ENCODE measurements at places on chromosomes 4 and X.

DNA sequence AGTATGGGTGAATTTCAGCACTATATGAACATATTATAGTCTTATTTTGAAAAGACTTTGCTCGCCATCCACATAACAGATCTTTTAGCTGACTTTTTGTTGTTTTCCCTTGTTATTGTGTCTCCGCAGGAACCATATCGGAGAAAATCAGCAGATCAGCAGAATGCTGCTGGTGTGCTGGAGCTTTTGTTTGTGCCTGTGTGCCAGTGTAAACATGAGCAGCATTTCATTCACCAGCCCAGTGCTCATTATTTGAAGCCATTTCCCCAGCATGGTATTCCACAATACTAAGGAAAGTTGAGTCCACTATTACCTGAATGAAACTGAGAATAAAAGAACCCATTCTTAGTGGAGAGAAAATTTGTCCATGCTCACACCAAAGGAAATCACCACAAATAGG, 261.8 kb upstream of the ARX start:
- H3K4me3 ChIP-seq, result no peak overlapping the region
- no peaks in the 10 kb centered on the region for H3K4me1 ChIP-seq
- H3K27me3 ChIP-seq, result no peaks in the 10 kb centered on the region

DNA sequence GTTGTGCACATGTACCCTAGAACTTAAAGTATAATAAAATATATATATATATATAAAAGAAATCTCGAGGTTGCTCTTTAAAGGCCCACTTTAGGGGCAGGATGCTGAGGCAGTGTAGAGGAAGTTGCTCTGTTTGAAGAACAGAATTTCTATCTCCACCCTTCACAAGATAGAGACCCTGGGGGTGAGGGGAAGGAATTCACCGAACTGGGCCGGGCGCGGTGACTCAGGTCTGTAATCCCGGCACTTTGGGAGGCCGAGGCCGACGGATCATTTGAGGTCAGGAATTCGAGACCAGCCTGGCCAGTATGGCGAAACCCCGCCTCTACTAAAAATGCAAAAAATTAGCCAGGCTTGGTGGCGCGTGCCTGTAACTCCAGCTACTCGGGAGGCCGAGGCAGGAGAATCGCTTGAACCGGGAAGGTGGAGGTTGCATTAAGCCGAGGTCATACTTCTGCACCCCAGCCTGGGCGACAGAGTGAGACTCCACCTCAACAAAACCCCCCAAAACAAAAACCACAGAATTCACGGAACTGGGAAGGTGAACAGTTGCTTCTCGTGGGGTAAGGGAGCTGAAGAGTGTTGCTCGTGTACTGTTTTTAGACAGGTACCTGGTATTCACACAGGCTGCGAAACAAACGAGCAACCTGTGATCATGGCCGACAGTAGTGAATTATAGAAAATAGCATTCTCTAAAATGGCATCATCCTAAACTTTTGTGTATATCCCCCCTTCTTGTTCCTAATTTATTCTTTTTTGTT, 6.2 kb downstream of the PLAC8 start:
- no peak for DNase-seq
- no peak overlapping the region for H3K4me3 ChIP-seq
- H3K27ac ChIP-seq, result peak overlapping the region; percentile 85
- peaks cover 16% of the 10 kb centered on the region for H3K4me1 ChIP-seq
- no peaks in the 10 kb centered on the region for H3K36me3 ChIP-seq

GRCh38 chr4:102815981-102816380, 11.4 kb downstream of the UBE2D3 start:
- DNase-seq, result no peak
- peaks cover 100% of the 10 kb centered on the region for H3K4me1 ChIP-seq
- H3K27me3 ChIP-seq, result no peaks in the 10 kb centered on the region
- no peak overlapping the region for H3K27ac ChIP-seq

DNA sequence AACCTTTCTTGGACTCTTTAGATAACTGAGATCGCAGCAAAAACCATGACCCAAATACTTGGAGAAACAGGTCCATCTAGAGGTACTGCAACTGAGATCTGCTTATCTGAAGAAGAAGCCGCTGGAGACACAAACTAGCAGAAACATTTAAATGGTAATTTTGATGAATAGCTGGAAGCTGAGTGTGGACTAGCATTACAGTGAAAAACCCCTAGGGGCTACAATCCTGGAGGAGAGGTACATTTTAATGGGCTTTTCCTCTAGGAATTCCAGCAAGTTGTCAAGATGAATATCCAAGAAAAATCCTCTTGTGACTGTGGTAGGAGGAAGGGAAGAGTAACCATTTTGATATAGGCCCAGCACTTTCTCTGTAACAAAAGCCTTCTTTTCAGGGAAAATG, 592.5 kb upstream of the GRIA3 start:
- H3K4me1 ChIP-seq, result no peaks in the 10 kb centered on the region
- no peak overlapping the region for H3K27ac ChIP-seq
- no peak for DNase-seq

DNA sequence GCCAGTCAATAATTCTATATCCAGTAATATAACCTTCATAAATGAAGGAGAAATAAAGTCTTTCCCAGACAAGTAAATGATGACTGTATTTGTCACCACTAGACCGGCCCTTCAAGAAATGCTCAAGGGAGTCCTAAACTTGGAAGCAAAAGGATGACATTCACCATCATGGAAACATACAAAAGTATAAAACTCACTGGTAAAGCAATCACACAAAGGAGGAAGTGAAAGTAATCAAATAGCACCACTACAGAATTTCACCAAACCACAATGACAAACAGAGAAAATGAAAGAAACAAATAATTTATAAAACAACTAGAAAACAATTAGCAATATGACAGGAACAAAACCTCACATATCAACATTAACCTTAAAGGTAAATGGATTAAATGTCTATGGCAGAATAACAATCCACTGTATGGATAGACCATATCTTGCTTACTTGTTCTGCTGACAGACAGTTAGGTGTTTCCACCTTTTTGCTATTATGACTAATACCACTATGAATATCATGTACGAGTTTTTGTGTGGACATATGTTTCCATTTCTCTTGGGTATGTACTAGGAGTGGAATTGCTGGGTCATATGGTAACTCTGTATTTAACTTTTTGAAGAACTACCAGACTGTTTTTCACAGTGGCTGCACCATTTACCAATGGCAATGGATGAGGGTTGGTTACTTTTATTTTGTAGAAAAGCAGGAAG, 44.9 kb downstream of the NAT8L start:
- no peak for DNase-seq
- H3K36me3 ChIP-seq, result no peaks in the 10 kb centered on the region
- no peaks in the 10 kb centered on the region for H3K4me1 ChIP-seq
- H3K4me3 ChIP-seq, result no peak overlapping the region
- no peaks in the 10 kb centered on the region for H3K27me3 ChIP-seq

- no peak for DNase-seq
- H3K27me3 ChIP-seq, result no peaks in the 10 kb centered on the region
- peak overlapping the region; percentile 100 for H3K27ac ChIP-seq
- no peaks in the 10 kb centered on the region for H3K36me3 ChIP-seq
- peaks cover 26% of the 10 kb centered on the region for H3K4me1 ChIP-seq
Observed at GRCh38 chr4:184476695-184477094, 2.3 kb upstream of the IRF2 start.

DNA sequence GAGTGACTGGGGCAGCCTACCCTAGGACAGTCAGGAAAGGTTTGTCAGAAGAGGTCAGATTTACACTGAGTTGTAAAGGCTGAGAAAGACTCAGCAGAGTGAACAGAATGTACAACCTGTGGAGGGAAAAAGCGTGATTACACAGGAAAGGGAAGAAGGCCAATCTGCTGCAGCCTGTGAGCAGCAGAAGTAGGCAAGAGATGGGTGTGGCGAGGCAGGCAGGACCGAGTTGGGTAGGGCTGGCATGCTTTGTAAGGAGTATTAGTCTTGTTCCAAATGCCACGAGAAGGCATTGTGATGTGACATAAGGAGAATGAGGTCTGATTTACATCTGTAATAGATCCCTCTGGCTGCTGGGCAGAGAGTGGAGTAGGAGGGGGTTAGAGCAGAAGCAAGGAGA, 12.6 kb downstream of the SGMS2 start:
- no peaks in the 10 kb centered on the region for H3K27me3 ChIP-seq
- no peaks in the 10 kb centered on the region for H3K4me1 ChIP-seq
- H3K36me3 ChIP-seq, result no peaks in the 10 kb centered on the region
- no peak overlapping the region for H3K4me3 ChIP-seq

DNA sequence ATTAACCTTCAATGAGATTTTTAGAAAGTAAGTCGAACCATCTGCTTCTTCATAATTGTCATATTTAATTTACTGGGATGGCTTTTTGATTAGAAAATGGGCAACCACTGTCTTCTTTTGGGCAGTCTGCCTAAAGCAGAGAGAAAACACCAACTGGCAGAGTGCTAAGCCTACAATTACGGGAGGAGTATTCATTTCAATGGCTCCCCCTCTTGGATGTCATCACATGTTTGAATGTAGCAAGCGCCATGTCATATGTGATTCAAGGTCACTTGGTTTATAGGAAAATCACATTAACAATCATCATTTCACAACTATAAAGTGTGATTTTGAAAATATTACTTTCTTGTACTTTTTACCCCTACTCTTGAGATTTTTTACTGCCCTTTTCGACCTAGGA, 261.9 kb downstream of the FRMPD4 start:
- H3K36me3 ChIP-seq, result no peaks in the 10 kb centered on the region
- H3K27ac ChIP-seq, result no peak overlapping the region
- H3K4me3 ChIP-seq, result no peak overlapping the region
- H3K4me1 ChIP-seq, result no peaks in the 10 kb centered on the region
- no peaks in the 10 kb centered on the region for H3K27me3 ChIP-seq

GRCh38 chrX:155048977-155049619, 21.8 kb downstream of the CMC4 start:
- no peaks in the 10 kb centered on the region for H3K27me3 ChIP-seq
- H3K27ac ChIP-seq, result no peak overlapping the region
- no peaks in the 10 kb centered on the region for H3K36me3 ChIP-seq
- H3K4me1 ChIP-seq, result no peaks in the 10 kb centered on the region
- DNase-seq, result peak; percentile 59

GRCh38 chr4:119100655-119101054, 35.0 kb upstream of the MYOZ2 start:
- no peaks in the 10 kb centered on the region for H3K4me1 ChIP-seq
- no peaks in the 10 kb centered on the region for H3K27me3 ChIP-seq
- H3K4me3 ChIP-seq, result no peak overlapping the region
- no peak for DNase-seq

DNA sequence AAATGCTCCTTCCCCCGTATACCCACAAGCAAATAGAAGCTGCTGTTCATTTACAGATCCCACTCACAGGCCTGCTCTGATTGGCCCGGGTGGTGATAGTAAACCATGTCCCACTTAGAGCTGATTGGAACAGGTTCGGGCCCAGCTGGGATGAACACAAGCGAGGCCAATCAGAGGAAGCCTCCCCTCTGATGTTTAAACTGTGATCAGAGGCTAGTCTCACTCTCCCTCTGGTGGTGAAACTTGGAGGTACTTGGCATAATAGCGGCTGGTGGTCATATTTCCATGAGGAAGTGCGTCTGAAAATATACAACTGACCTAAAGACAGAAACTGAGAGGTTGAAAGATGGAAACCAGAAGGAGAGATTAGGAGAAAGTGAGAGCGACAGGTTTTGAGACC, 51.5 kb upstream of the TRPC3 start:
- H3K27me3 ChIP-seq, result peaks cover 7% of the 10 kb centered on the region
- H3K27ac ChIP-seq, result no peak overlapping the region
- H3K36me3 ChIP-seq, result no peaks in the 10 kb centered on the region
- H3K4me1 ChIP-seq, result no peaks in the 10 kb centered on the region

DNA sequence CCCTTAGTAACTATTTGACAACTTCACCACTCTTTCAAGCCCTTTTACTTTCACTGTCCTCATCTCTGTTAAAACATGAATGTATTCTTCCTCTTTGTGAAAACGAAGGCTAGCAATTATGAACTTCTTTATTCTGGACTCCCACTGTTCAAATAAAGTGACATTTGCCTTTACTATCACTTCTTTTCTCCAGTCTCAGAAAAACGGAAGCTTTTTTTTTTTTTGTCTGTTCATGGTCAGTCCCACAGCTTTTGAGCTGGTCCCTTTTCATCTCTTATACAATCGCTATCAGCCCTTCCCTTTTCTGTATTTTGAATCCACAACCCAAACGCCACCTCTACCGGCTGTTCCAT, 327.7 kb downstream of the DKK2 start:
- H3K4me1 ChIP-seq, result no peaks in the 10 kb centered on the region
- no peak for DNase-seq
- no peak overlapping the region for H3K4me3 ChIP-seq
- H3K27ac ChIP-seq, result no peak overlapping the region
- no peaks in the 10 kb centered on the region for H3K27me3 ChIP-seq

- H3K27ac ChIP-seq, result no peak overlapping the region
- no peaks in the 10 kb centered on the region for H3K4me1 ChIP-seq
- DNase-seq, result no peak
- H3K36me3 ChIP-seq, result no peaks in the 10 kb centered on the region
- H3K27me3 ChIP-seq, result no peaks in the 10 kb centered on the region
Observed at GRCh38 chr4:113869743-113870375, 108.3 kb upstream of the CAMK2D start.

DNA sequence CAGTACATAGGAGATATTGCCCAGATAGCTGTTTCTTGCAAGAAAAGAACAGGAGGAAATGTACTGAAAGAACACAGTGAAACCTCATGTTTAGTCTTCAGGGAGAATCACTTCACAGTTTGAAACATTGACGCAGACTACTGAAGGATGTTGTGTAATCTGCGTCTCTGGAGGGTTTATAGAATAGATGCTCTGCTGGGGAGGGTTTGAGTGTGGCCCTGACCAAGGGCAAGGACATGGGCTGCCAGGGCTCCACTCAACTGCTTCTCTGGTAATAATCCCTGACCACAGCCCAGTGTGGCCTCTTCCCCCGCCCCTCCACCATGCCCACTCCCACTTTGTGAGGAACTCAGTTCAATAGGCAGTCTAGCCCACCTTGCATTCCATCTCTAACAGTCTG, 15.8 kb upstream of the ACE2 start:
- no peaks in the 10 kb centered on the region for H3K4me1 ChIP-seq
- no peak for DNase-seq
- H3K4me3 ChIP-seq, result no peak overlapping the region
- H3K27me3 ChIP-seq, result no peaks in the 10 kb centered on the region
- no peak overlapping the region for H3K27ac ChIP-seq

Measured in stomach (tissue), 19 donors.